ENCODE measurements at places on chromosomes 4 and X. TPM values are rescaled to one million over a fixed set of nuclear protein-coding genes. Genes with fewer than 3 reads are reported as not detected.

The GLRA2 gene
- 2.9 TPM for total RNA-seq

DNA sequence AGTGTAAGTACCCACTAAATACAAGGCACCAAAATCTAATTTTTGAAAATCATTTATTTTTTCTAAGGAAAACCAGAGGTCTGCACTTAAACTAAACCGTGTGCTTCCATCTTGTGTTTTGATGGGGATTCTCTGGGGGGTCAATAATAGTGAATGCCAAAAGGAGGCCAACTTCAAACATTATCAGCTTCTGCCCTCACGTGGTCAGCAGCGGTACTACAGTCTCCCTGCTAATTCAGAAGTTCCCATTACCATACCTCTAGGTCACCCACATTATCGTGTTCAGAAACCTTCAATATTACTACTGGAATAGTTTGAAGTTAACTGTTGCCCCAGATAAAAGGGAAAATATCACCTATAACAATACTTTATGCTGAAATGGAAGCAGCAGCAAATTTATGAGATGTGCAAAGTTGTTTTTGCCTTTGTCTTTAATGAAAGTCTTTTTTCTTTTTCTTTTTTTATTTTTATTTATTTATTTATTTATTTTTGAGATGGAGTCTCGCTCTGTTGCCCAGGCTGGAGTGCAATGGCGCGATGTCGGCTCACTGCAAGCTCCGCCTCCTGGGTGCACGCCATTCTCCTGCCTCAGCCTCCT is 17.3 kb downstream of the CTPS2 start:
- DNase-seq = peak; percentile 25

GRCh38 chr4:152103181-152103901 is 342.5 kb upstream of the GATB start:
- DNase-seq = no peak

The LYAR gene
- 7.9 TPM for total RNA-seq

The CCKAR gene
- not detected for total RNA-seq

DNA sequence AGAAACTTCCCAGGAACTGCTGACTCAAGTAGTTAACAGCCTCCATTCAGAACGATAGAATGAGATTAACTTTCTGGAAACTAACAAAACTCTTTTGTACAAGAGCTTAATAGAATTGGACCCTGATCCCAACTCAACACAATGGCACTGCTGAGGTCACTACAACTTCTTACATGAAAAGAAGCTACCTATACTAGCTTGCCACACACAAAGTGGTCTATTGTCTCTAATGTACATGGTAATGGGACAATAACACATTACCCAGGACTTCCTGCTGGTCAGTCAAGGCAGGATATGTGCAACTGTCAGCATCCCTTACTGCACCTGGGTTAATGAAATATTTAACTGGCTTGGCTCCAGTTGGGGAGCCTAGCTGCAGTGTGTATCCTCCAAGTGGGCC is 56.2 kb downstream of the BRCC3 start:
- no peak for DNase-seq
